ENCODE measurements at places on chromosomes 5 and 9.

- DNase-seq: no peak
Observed at GRCh38 chr9:20358207-20358606, 264.1 kb downstream of the MLLT3 start.

GRCh38 chr5:156402387-156402921 is 75.5 kb downstream of the SGCD start:
- no peak for DNase-seq

- no peak for DNase-seq
Observed at GRCh38 chr5:110644357-110644756, 82.1 kb downstream of the TMEM232 start.

DNA sequence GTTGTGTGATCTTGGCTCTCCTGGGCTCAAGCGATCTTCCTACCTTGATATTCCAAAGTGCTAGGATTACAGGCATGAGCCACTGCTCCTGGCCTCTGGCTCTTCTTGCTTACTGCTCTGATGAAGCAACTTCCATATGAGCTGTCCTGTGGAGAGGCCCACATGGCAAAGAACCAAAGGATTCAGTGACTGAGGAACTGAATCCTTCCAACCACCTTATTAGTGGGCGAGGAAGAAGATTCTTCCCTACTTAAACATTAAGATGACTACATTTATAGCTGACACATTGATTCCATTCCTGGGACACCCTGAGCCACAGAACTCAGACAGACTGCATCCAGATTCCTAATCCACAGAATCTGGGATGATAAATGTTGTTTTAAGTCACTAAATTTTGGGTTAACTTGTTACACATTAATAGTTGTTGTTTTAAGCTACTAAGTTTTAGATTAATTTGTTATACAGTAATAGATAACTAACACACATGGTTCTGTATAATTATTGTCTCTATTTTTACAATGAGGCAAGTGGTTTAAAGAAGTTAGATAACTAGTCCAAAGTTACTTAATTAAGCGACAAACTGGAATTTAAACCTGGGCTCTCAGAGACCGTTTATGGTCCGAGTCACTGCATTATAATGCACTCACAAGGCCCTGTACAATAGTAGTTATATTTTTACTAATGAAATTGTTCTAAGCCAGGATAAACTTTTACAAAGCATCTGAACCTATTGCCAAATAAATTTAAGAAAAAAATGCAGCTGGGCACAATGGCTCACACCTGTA is 16.7 kb upstream of the SLCO4C1 start:
- no peak for DNase-seq

DNA sequence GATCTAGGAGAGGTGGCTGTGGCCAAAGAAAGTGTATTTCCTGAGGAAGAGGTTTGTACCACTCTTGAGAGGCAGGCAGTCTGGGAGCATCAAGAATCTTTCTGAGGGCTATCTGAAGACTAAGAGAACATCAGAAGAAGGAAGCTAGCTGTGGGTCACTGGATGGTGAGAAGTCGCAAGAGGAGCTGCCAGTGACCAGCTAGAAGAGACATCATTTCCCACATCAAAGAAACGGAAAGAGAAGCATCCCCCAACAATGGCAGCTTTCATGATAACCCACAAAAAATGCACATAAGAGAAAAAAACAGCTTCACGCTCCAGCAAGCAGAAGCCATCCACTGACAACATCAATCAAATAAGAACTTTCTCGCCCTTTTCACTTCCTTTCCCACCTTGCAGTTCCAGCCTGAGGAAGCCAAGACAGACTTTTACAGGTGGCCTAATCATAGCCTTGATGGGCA is 25.0 kb upstream of the CEP78 start:
- no peak for DNase-seq

DNA sequence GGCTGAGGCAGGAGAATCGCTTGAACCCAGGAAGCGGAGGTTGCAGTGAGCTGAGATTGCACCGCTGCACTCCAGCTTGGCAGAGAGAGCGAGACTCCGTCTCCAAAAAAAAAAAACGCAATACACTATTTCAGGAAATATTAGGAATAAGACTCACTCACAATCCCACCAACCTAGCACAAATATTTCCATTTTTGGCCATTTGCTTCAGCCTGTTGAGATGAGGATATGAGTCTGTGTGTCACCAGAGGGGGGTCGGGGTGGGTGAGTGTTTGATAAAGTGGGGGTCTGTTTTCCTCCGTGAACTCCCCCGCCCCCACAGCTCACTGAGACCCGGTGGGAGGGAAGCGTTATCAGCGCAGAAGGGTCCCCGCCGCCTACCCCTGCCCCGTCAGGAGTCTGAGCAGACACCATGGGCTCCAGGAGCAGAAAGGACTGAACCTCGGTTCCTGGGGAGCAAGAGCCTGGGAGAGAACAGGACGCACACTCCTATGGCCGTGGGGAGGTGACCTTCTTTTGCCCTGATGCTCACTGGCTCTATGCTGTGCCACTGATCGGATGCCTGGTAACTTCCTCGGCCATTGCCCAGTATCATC is 153.8 kb upstream of the PHYKPL start:
- DNase-seq: no peak

- DNase-seq: no peak
Observed at GRCh38 chr5:108919591-108920326, 172.1 kb downstream of the FER start.

DNA sequence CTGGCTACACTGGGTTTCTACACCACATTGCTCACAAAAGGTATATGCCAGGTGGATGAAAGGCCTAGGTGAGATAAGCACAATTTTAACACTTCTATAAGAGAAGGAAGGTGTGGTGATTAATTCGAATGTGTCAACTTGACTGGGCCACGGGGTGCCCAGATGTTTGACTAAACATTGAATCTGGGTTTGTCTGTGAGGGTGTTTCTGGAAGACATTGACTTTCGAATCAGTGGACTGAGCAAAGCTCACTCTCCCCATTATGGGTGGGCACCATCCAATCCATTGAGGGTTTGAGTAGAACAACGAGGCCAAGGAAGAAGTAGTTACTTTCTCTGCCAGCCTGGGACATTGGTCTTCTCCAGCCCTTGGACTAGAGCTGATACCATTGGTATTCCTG is 78.2 kb upstream of the COL5A1 start:
- DNase-seq: no peak

DNA sequence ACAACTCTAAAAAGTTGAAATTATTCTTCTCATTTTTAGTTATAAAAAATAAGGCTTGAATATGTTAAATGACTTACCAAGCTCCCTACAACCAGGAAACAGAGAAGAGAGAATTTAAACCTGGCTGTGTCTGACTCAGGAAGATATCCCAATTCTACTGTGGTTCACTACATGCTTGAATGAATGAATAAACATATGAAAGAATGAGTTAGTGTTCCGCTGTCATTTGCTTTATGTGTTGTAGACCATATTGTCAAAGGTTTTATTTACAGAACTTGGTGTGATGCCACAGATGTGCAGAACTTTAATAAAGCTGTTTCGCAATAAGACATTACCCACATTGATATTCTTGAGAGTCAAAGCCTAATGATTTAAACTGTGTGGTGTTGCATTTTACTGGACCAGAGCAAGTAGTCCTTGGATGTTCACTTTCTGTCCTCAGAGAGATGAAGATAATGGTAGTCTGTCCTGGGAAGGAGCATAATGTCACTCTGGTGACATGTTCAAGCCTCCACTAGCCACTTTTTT is 313.2 kb downstream of the TRIM32 start:
- DNase-seq: no peak

Measured in NCI-H187 (cell line).